Peyer's patch (tissue), 4 donors: ENCODE measurements at places on chromosomes 12 and 14. TPM values are rescaled to one million over a fixed set of nuclear protein-coding genes. Genes with fewer than 3 reads are reported as not detected.

DNA sequence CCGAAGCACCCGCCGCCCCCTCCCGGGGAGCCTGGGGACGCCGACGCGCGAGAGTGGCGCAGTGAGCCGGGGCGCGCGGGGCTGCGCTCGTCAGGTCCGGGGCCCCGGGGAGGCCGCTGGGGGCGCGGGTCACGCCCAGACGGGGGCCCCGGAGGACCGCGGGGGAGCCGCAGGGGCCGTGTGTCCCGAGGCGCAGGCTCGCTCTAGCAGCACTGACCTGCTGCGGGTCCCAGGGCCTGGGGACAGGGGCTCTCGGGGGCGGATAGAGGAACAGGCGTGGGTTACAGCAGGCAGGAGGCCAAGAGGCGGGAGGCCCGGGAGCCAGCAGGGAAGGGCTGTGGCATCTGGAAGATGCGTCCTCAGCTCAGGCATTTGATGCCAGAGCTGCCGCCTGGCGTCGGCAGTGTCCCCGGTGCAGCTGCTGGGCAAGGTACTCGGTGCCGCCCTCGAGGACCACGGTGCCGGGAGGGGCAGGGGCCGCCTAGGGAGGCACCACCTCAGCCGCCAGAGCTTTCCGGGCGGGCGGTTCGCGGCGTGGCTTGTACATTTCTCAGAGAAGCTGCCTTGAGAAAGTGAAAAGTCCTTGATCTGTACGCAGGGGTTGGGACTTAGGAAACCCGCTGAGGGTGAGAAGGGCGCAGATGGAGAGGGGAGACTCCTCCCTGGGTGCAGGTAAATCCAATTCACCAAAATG, 1.2 kb downstream of the WNT5B start:
- peak overlapping the region; percentile 47 for H3K4me3 ChIP-seq
- DNase-seq, result peak; percentile 78
- no peak overlapping the region for H3K27ac ChIP-seq
- H3K36me3 ChIP-seq, result no peaks in the 10 kb centered on the region
- H3K4me1 ChIP-seq, result peaks cover 23% of the 10 kb centered on the region
- H3K27me3 ChIP-seq, result no peaks in the 10 kb centered on the region

CLEC4A gene
- not detected for total RNA-seq

DNA sequence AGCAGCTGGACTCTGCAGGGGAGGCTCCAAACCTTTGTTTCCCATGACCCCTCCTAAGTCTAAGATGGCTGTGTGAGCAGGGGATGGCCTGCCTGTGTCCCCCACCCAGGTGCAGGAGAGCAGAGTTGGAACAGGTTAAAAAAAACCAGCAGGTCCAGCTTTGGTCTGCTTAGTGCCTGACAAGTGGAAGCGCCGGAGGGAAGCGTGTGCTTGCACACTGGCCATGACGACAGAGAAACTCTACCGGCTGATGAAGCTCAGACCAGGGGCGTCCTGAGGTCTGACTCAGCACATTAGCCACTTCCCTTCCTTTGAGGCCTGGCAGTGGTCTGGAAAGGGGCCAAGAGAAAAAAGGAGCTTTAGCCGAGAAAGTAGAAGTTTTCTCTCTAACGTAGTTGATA, 280.1 kb downstream of the VRK1 start:
- H3K27me3 ChIP-seq, result no peaks in the 10 kb centered on the region
- H3K36me3 ChIP-seq, result no peaks in the 10 kb centered on the region
- H3K4me1 ChIP-seq, result no peaks in the 10 kb centered on the region
- DNase-seq, result no peak
- H3K4me3 ChIP-seq, result no peak overlapping the region

- H3K27me3 ChIP-seq, result no peaks in the 10 kb centered on the region
- no peak for DNase-seq
- peaks cover 90% of the 10 kb centered on the region for H3K36me3 ChIP-seq
- no peak overlapping the region for H3K27ac ChIP-seq
- no peaks in the 10 kb centered on the region for H3K4me1 ChIP-seq
Measured at GRCh38 chr14:69772082-69773017, 5.4 kb downstream of the SRSF5 start.

- H3K4me3 ChIP-seq, result no peak overlapping the region
- H3K27ac ChIP-seq, result peak overlapping the region; percentile 65
- H3K36me3 ChIP-seq, result no peaks in the 10 kb centered on the region
- no peaks in the 10 kb centered on the region for H3K4me1 ChIP-seq
Measured at GRCh38 chr12:14962797-14963196, 1.4 kb upstream of the ARHGDIB start.

KLRK1 gene
- 3.3 TPM for total RNA-seq

NUAK1 gene
- total RNA-seq, result 5.0 TPM

- no peak for DNase-seq
- no peaks in the 10 kb centered on the region for H3K27me3 ChIP-seq
- no peaks in the 10 kb centered on the region for H3K4me1 ChIP-seq
- H3K4me3 ChIP-seq, result no peak overlapping the region
- H3K36me3 ChIP-seq, result no peaks in the 10 kb centered on the region
Measured at GRCh38 chr12:97276661-97277429, 185.8 kb upstream of the RMST start.

DNA sequence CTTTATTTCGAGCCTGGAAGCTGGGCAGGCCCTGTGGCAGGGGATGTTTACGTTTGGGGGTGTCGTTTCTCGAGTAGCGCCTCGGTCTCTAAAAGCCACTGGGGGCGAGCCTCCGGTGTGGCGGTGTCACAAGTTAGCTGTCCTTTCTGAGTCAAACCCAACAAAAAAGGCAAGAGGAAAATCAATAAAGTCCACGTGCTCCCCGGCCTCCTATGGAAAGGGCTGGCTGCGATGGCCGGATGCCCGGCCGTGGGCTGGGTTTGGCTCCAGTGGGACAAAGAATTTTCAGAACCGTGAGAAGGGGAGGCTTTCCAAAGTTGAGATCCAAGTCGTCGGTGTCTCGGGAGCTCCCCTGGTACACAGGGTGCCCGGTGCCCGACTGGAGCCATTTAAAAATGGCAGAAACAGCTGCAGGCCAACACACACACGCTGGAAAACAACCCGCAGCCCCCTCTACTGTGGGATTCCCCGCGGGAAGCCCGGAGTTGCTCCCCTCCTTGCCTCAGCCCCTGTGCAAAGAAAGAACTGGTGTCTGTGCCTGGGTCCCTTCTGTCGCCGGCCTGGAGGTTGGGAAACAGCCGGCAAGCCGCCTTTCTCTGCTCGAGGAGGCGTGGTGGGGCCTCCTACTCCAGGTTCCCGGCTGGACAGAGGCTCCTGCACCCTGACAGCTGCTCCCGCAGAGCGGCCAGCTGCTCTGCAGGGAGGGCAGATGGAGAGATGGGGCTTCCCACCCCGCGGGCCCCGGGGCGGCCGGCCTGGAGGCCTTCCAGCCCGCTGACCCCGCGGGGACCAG, 1.9 kb downstream of the BCL7A start:
- H3K27me3 ChIP-seq, result no peaks in the 10 kb centered on the region
- H3K4me1 ChIP-seq, result peaks cover 24% of the 10 kb centered on the region
- H3K36me3 ChIP-seq, result no peaks in the 10 kb centered on the region
- peak; percentile 50 for DNase-seq
- peak overlapping the region; percentile 72 for H3K4me3 ChIP-seq
- H3K27ac ChIP-seq, result peak overlapping the region; percentile 27

- no peak overlapping the region for H3K4me3 ChIP-seq
- H3K27me3 ChIP-seq, result no peaks in the 10 kb centered on the region
- H3K27ac ChIP-seq, result no peak overlapping the region
- no peaks in the 10 kb centered on the region for H3K36me3 ChIP-seq
- no peak for DNase-seq
Measured at GRCh38 chr14:100602621-100603230, 15.5 kb upstream of the BEGAIN start.

DNA sequence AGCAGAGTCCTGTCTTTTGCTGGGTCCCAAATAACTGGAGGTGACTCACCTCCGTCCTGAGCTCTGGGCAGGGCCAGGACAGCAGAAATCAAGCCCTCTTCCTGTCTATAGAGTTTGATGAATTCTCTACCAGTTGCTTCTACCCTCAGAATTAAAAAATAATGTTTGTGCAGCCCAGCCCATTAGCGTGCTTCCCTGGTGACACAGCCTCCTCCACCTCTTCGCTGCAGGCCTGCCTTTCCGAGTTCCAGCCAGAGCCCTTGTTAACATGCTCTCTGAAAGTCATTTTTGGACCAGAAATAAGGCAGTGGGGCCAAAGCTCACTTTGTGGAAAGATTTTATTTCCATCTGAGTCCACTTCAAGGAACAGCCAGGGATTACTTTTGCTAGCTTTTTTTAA, 94.0 kb downstream of the TBX5 start:
- no peak overlapping the region for H3K27ac ChIP-seq
- H3K4me3 ChIP-seq, result no peak overlapping the region
- no peak for DNase-seq

PDZRN4 gene
- total RNA-seq, result 14.0 TPM

- H3K27ac ChIP-seq, result no peak overlapping the region
- no peaks in the 10 kb centered on the region for H3K27me3 ChIP-seq
- no peak for DNase-seq
- no peak overlapping the region for H3K4me3 ChIP-seq
- H3K4me1 ChIP-seq, result no peaks in the 10 kb centered on the region
Measured at GRCh38 chr14:87261621-87262020, 731.4 kb downstream of the GALC start.

DNA sequence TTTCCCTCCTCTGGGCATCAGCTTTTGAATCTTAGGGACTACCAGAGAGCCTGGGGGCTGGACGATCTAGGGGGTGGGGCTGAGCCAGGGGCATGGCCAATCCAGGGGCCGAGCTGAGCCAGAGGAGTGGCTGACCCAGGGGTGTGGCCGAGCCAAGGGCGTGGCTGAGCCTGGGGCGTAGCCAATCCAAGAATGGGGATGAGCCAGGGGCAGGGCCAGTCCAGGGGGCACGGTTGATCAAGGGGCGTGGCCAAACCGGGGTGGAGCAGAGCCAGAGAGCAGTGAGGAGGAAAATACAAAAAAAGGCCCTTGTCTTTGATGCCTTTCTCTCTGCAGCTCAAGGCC, 219.3 kb upstream of the NOS1 start:
- no peaks in the 10 kb centered on the region for H3K4me1 ChIP-seq
- no peaks in the 10 kb centered on the region for H3K36me3 ChIP-seq
- DNase-seq, result no peak
- no peaks in the 10 kb centered on the region for H3K27me3 ChIP-seq
- H3K4me3 ChIP-seq, result no peak overlapping the region

KRT71 gene
- total RNA-seq, result not detected

DNA sequence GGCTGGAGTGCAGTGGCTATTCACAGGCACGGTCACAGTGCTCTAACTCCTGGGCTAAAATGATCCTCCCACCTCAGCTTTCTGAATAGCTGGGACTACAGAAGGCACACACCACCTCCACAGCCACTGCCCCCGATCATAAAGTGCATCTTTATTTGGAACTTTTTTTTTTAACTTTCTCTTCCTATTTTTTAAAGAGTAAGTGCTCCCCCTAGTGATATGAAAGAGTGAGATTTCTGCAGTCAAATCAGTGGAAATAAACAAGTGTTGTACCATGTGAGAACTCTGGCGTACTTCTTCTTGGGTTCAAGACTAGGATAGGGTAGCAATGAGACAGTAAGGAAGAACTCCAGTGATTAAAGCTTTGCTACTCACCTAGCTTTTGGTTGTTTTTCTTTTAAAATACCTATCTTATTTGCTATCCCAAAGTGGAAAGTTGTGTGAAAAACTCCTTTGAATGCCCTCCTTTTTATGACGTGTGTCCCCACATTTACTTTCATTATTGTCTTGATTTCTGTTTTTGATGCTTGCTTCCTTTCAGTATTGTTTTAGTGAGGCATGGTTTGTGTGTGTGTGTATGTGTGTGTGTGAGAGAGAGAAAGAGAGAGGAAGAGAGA, 6.6 kb downstream of the PPP4R4 start:
- H3K4me1 ChIP-seq, result no peaks in the 10 kb centered on the region
- peaks cover 5% of the 10 kb centered on the region for H3K27me3 ChIP-seq
- H3K4me3 ChIP-seq, result peak overlapping the region; percentile 22
- no peak for DNase-seq

SHMT2 gene
- total RNA-seq, result 37.8 TPM
